ENCODE measurements at places on chromosomes 13 and 19.
A peak's percentile ranks its signal among the peaks of the same experiment; 100 is the strongest.

DNA sequence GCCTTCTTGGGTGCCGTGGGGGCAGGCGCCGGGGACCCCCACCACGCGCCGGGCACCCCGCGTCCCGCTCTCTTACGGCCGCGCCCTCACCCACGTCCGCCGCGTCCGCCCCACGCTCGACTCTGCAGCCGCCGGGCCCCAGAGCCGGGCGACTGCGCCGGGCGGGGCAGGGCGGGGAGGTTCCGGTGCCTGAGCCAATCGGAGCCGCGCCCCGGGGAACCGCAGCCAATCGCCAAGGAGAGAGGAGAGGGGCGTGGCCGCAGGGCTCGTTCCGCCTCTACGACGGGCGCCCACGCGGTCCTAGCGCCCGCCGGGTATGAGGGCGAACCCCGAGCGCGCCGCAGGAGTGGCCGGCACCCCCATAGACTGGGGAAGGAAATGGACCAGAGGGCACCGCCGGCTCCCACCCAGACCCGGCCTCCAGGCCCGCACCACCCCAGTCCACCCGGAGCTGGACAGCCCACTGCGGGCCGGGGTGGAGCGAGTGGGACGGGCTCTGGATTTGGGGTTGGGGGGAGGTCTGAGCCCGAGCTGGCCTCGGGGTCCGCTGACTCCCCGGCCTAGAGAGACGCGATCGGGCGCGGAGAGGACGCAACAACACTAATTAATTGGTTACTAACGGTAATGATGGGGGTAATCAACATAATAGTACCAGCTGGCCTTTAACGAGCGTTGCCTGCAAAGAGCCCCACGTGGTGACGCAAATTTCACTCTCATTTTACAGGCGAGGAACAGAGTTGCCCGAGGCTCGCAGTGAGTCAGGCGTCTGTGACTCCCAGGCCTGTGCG, at the start of gene MFSD12:
Gene MFSD12 (minus strand): TSS at position 126 of the 788 bp plus-strand sequence. CDS start 183 bp downstream, outside the sequence.
- DNase-seq = peak; percentile 95

DNA sequence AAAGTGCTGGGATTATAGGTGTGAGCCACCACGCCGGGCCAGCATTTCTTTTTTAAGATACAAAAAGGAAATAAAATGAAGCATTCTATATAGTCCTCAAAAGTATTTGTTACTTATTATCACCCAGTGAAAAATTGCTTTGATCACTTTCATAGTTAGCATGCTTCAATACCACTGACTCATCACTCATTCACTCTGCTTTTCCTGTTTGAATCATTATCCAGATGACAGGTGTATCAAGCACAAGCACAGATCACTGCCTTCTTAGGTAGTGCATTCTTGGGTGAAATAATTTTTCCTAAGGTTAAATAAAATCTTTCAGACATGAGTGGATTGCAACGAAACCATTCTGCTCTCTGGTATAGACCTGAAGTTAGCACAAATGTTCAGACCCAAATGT, 35.8 kb upstream of the SPART start:
- DNase-seq = no peak

DNA sequence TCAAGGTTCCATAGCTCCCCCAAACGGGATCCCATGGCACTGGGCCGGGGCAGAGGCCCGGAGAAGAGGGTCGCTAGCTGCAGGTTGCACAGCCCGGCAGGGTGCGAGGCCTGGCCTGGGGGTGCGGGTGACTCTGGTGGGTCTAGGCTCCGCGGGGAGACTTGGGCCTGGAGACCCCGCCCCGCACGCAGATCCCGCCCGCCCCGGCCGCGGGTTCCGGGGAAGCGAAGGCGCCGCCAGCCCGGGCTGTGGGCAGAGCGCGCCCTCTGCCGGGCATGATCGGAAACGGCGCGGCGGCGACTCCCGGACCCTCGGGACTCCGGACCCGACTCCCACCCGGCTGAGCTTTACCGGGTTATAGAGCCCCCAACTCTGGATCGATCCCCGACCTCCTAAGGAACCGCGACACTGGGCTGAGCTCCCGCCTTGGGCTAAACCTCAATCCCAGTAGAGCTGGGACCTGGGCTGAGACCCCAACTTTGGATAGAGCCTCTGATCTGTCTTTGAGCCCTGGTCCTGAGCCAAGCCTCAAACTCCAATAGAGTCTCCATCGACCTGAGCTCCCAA, 3.1 kb upstream of the TNFAIP8L1 start:
- peak; percentile 77 for DNase-seq

DNA sequence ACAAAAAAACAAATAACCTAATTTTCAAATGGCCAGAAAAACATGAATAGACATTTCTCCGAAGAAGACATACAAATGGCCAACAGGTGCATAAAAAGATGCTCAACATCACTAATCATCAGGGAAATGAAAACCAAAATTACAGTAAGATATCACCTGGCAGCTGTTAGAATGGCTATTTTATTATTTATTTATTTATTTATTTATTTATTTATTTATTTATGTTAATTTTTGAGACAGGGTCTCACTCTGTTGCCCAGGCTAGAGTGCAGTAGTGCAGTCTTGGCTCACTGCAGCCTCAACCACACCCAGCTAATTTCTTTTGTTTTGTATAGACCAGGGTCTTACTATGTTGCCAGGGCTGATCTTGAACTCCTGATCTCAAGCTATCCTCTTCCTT, 27.1 kb upstream of the LATS2 start:
- DNase-seq = no peak

- DNase-seq = no peak
Observed at GRCh38 chr13:20882206-20882605, 20.3 kb downstream of the XPO4 start.

DNA sequence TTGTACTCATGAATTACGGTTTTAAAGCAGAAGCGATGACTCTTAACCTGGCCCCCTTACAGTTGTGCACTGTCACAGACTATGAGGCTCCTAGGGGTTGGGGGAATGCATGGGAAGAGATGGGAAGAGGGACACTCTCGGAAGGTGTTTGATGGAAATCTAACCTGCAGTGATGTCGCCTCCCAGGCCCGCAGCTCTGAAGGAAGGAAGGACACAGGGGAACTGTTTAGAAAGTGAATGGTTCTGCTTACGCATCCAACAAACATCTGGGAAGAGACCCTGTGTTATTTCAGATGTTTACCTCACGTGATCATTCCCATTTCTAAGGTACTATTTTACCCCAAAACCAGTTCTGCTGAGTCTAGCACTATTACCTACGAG, 48.0 kb upstream of the SLC7A9 start:
- DNase-seq = no peak

DNA sequence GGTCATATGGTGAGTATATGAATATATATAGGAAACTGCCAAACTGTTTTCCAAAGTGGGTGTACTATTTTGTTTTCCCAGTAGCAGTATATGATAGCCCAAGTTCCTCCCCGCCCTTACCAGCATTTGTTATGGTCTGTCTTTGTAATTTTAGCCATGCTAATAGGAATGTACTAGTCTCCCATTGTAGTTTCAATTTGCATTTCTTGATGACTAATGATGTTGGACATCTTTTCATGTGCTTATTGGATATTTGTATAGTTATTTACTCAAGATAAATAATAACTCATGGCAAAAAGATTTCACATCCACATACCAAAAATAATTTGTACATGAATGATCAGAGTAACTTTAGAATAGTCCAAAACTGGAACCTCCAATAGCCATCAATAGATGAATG, 75.3 kb upstream of the SERP2 start:
- DNase-seq = no peak

DNA sequence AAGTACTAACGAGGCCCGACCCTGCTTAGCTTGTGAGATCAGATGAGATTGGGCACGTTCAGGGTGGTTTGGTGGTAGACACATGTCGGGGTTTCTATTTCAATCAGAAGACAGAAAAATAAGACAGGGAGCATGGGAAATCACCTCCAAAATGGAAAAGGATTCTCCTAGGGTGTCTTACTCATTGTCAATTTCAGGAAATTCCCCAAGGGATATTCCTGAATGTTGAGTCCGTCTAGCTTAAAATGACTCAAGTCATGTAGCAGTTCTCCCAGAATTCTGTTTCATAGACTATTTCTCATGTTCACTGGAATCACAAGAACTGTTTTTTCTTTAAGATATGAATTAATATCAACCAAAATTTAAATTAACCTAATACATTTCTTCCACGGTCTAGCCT, 380.1 kb downstream of the EFNB2 start:
- DNase-seq = no peak

GRCh38 chr13:114257014-114257413, 22.3 kb downstream of the CDC16 start:
- DNase-seq = no peak

- DNase-seq = peak; percentile 81
Observed at GRCh38 chr19:47391510-47392223, 27.7 kb downstream of the MEIS3 start.

- no peak for DNase-seq
Observed at GRCh38 chr19:33683881-33684537, 62.3 kb downstream of the CHST8 start.

DNA sequence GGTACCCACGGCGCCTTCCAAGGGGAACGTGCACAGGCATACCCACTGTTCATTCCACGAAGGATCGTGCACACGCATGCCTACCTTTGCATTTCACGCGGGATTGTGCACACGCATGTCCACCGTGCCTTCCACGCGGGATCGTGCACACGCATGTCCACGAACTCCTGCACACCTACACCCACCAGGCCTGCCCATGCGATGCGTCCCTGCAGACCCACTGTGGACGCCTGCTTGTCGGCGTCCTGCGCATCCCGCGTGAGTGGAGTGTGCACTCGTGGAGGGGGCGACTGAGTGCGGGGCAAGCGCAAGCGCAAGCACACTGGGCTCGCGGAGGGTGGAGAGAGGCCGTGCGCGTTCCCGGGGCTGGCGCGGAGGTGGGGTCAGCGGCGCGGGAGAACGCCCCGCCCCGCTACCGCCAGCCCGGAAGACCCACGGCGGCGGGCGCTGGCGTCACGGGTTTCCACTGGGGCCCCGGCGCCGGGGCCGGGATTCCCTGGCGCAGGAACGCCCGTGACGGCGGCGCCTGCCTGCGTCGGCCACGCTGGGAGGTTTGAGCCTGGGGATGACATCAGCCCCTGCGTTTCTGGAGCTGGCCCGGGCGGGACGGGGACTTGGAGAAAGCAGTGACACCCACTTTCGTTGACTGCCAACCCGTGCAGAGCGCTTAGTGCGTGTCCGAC, 18.7 kb downstream of the GADD45B start:
- DNase-seq = peak; percentile 69

- DNase-seq = no peak
Observed at GRCh38 chr19:7830272-7830771, 304 bp downstream of the EVI5L start.

DNA sequence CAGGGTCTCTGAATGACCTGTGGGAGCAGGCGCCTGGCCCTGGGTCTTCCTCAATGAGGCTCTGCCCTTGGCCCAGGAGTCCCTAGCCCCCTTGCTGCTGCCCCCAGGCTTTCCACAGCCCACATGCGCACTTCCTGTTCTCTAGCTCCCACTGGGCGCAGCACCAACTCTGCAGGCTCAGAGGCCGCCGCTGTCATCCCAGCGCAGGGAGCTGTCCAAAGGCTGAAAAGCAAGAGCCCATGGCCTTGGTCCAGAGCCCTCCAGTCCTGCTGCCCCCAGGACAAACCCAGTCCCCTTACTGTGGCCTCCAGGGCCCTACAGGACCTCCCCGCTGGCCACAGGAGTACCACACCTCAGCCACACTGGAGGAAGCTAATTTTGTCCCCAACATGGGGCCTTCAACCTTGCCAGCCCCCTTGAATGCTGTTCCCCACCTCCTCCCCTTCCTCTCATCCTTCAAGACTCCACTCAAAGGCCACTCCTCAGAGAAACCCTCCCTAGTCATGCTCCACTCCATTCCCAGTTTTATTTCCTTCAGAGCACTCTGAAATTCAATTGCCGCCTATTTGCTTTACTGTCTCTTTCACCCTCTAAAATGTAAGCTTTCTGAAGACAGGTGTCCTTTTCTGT, 8.0 kb upstream of the POU2F2 start:
- DNase-seq = no peak

DNA sequence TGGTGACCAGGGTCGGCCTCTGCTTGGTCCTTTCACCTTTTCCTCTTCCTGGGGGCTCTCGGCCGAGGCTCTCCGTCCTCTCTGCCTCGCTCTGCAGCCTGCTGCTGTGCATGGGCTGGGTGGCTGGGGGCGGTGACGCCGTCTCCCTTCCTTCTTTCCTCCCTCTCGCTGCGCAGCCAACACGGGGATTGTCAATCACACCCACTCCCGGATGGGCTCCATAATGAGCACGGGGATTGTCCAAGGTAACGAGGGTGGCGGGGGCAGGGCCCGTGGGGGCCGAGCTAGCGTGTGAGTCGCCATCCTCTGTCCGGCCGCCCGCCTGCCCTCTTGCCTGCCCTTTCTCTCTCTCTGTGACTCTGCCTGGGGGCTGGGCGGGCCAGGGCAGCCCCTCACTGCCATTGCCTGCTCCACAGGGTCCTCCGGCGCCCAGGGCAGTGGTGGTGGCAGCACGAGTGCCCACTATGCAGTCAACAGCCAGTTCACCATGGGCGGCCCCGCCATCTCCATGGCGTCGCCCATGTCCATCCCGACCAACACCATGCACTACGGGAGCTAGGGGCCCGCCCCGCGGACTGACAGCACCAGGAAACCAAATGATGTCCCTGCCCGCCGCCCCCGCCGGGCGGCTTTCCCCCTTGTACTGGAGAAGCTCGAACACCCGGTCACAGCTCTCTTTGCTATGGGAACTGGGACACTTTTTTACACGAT, 7.1 kb downstream of the YIPF2 start:
- no peak for DNase-seq

GRCh38 chr13:73717632-73718031, 416.6 kb downstream of the KLF12 start:
- DNase-seq = peak; percentile 60

DNA sequence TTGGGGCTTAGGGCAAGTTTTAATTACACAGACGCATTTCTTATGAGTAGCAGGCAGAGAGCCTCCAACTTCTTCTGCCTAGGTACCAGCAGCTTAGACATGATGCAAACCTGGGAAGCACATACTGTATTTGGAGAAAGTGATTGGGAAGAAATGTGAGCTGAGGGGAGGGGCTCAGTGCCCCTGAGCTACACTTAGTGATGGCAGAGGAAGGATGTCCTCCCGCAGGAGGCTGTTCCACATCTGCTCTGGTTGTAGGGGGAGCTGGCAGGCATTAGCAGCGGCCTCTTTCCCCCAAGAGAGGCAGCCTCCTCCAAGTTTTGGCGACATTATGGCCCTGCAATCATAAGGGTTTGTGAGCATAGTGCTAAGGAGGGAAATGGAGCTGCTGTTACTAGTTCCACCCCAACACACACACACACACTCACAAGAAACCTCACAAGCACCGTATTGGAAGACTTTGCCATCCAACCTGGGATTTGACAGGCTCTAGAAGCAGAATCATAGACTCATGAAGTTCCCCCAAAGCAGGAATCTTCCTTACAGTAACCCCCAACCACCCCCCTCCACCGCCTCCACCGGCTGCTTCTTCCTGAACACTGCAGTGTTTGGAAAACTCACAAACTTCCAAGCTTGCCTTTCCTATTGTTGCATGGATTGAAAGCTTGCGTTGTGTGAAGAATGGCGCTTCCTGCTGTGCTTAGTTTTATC, 3.3 kb downstream of the ALOX5AP start:
- no peak for DNase-seq

Measured in CD4-positive, alpha-beta T cell treated with Interleukin-10 for 1 hour (primary cell).